ENCODE measurements at places on chromosomes 11 and 22. TPM values are rescaled to one million over a fixed set of nuclear protein-coding genes. Genes with fewer than 3 reads are reported as not detected.

The FJX1 gene
- 40.8 TPM for total RNA-seq

The PTGDR2 gene
- total RNA-seq: not detected

The OR51B2 gene
- not detected for total RNA-seq

The HORMAD2 gene
- not detected for total RNA-seq

The OR56A1 gene
- not detected for total RNA-seq

The HTR3B gene
- total RNA-seq: not detected

The RIC3 gene
- total RNA-seq: not detected

The OR8G1 gene
- not detected for total RNA-seq

The FOSL1 gene
- total RNA-seq: 37.7 TPM

The ZPR1 gene
- 43.6 TPM for total RNA-seq

The PYGM gene
- 5.8 TPM for total RNA-seq

The ART1 gene
- total RNA-seq: not detected

The CD3G gene
- total RNA-seq: not detected

The CARD10 gene
- total RNA-seq: 5.8 TPM

The LUZP2 gene
- total RNA-seq: not detected

The LZTR1 gene
- total RNA-seq: 48.9 TPM

The FAM181B gene
- total RNA-seq: 0.18 TPM

The OR52B6 gene
- not detected for total RNA-seq

The ACRV1 gene
- not detected for total RNA-seq

The C22orf39 gene
- total RNA-seq: 24.2 TPM

The SOX6 gene
- total RNA-seq: 5.0 TPM

The PKNOX2 gene
- 2.5 TPM for total RNA-seq

The HARBI1 gene
- 5.7 TPM for total RNA-seq

The OR8B12 gene
- not detected for total RNA-seq

The RPS6KB2 gene
- 46.3 TPM for total RNA-seq

The GAB4 gene
- not detected for total RNA-seq

The KRTAP5-1 gene
- total RNA-seq: not detected

The PKP3 gene
- total RNA-seq: 3.2 TPM

The PANX3 gene
- not detected for total RNA-seq

The CARD18 gene
- total RNA-seq: not detected

The SPDYC gene
- total RNA-seq: not detected

The SNX32 gene
- 0.32 TPM for total RNA-seq

The CHRM4 gene
- 0.18 TPM for total RNA-seq

The MUC5AC gene
- not detected for total RNA-seq

The DRAP1 gene
- 122 TPM for total RNA-seq

The MMP10 gene
- total RNA-seq: 0.16 TPM

The C1QTNF5 gene
- 24.2 TPM for total RNA-seq

The KCNQ1OT1 gene
- total RNA-seq: 1.4 TPM

The OR8D1 gene
- total RNA-seq: not detected

The OR51E1 gene
- not detected for total RNA-seq

The TSPAN18 gene
- 2.7 TPM for total RNA-seq

The GSTT2 gene
- total RNA-seq: not detected

The TCN1 gene
- total RNA-seq: not detected

The LAYN gene
- 9.6 TPM for total RNA-seq

The APOA1 gene
- 2.3 TPM for total RNA-seq

The MICAL3 gene
- 10.3 TPM for total RNA-seq

The CLDN5 gene
- total RNA-seq: 40.5 TPM

The OSM gene
- not detected for total RNA-seq

Data from cardiac atrium fibroblast (primary cell).